ENCODE measurements at places on chromosomes 4 and X.

DNA sequence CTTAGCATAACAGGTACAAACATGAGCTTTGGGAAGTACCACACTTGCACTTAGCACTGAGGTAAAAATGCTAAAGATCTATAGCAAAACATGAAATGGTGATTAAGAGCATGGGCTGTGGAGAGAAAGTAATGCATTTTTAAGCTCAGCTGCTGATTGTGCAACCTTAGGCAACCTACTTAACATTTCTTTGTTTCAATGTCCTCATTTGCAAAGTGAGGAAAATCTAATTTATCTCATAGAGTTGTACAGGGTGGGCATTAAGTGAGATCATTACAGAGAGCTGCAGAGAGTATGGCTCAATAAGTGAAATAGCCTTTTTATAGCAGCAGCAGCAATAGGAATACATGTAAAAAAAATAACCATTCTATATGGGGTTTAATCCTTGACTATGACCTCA, 87.0 kb downstream of the PAK3 start:
- no peak for DNase-seq

DNA sequence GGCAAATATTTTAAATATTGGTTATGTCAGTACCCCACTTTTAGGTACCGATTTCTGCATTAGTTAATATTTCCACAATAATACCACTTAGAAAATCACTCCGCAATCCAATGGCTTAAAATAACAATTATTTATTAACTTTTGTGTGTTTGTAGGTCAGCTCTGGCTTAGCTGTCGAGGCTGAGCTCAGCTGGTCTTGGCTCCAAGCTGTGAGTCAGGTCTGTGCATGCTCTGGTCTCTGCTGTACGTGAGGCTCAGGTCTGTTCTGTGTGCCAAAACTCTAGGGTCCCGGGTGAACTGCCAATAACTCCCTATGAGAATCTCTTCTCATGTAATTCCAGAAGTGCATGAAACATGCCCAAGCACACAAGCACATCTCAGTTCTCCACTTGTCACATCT, 245.8 kb upstream of the GK2 start:
- DNase-seq, result no peak

DNA sequence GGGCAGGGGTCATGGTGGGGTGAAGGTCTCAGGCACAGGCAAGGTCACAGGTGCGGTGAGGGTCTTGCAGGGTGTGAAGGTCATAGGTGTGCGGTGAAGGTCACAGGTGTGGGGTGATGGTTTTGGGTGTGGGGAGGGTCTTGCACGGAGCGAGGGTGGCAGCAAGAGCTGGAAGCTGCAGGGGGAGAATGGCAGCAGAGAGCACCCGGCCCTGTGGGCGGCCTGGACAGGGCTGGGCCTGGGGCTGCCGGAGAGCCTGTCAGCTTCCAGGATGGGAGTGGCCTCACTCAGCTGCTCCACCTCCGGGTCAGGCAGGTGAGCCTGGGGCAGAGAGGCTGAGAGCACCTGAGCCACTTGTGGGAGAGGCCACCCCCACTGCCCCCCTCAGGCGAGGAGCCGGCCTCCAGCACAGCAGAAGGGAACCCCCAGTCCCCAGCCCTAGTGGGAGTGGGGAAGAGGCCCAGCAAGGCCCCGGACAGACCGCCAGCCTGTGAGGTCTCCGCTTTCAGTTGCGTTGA, 1.5 kb downstream of the MSANTD1 start:
- no peak for DNase-seq

GRCh38 chr4:55218041-55218440, 92.6 kb upstream of the KDR start:
- DNase-seq, result no peak

DNA sequence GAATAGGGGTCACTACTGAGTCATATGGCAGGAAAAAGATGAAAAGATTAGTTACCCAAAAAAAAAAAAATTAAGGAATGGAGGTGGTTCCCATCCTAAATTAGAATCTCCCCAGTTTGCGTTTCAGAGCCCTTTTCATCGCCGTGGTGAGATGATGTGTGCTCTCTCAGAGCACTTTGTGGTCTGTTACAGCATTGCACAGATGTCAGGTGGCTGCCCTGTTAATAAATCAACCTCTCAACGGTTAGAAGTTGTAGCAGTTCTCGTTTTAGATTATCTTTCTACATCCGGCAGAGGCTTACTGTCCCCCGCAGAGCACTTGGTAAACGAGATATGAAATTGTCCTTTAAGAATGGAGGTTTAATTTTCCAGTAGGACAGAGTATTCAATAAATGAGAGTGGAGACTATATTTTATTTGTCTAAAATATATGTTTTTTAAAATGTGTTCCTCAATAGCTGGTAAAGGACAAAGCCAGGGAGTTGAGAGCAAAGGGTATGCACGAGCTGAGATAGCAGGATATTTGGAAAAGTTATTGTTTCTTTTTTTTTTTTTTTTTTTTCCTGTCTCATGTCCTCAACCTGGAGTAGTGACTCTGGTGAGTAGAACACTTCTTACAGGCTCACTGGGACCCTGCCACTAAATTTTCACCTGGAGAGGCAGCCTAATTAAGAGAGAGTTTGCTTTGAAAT, 26.9 kb downstream of the AFF1 start:
- DNase-seq, result no peak

Measured in stimulated activated CD8-positive, alpha-beta memory T cell treated with anti-CD3 and anti-CD28 coated beads, Interleukin-7, amount 100 ng/mL, for 1 hour (primary cell).